NCI-H1930 (cell line): ENCODE measurements at places on chromosomes 16 and 17.

GRCh38 chr16:3727806-3728381 is 10.6 kb upstream of the TRAP1 start:
- no peak for DNase-seq

- no peak for DNase-seq
These were observed 6.6 kb downstream of the NOTUM start for GRCh38 chr17:81954131-81955057.

- no peak for DNase-seq
These were observed 33.2 kb upstream of the MPHOSPH6 start for GRCh38 chr16:82203198-82203597.

- no peak for DNase-seq
These were observed 18.7 kb downstream of the SREBF1 start for GRCh38 chr17:17818088-17818526.

GRCh38 chr17:78969865-78970264 is 9.9 kb downstream of the LGALS3BP start:
- DNase-seq, result no peak

GRCh38 chr17:31515267-31515666 is 123.8 kb downstream of the RAB11FIP4 start:
- no peak for DNase-seq

DNA sequence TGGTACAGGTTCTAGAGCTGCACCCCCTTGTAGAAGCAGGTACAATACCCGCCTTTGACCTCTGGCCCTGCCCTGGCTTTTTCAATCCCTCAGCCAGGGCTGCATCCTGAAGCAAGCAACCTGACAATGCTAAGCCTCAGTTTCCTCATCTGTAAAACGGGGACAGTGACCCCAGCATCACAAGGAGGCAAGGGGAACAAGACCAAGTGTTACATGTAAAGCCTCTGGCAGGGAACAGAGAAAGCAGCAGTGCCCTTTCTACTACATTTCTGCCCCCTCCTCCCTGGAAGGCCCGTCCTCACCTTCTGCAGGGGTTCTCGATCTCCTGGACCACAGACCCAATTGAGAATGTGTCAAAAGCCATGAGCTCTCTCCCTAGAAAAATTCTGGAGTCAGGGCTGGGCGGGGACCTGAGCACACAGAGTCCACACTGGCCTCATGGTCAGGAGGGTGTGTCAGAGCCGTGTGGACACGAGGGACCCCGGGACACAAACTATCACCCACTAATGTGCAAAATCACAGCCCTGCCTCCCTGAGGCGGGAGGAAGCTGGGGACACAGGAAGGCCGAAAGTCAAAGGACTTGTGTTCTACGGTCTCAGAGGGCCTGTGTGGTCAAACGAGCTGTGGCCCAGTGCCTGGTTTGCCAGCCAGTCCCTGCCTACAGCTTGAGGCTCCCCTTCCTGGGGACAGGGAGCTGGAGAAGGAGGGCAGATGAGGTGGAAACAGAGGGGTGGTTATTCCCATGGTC is 27.5 kb downstream of the LRRC75A start:
- DNase-seq, result no peak

DNA sequence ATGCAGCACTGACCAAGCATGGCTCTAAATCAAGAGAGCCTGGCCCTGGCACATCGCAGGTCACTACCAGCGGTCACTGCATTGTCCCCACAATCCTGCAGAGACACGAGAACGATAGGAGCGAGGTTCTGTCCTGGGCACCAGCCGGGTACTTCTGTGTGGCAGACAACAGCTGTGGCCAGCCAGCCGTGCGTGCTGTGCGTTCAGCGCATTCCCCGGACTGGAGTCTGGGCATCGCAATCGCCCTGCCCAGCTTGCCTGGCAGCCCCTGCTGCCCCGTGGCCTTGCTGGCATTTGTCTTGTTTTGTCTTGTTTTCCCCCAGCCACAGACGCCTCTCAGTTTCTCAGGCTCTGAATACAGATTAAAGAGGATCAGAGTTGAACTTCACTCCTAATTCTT is 33.9 kb downstream of the COTL1 start:
- DNase-seq, result no peak

DNA sequence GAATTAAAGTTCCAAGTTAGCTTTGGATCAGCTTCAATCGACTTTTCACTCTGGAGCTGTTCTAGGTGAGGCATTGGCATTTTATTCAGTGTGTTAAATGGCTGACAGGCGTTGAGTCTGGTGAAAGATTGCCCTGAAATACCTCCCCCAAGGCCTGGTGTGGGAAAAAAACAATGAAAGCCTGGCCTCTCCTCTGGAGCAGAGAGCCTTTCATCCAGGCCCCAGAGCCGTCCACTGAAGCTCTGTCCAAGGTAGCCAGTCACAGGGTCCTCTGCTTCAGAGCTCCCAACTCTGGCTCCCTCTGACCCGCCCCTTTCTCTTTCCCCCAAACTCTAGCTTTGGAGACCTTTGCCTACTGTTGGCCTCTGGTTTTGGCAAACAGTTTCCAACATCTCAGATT is 123.6 kb upstream of the CRHR1 start:
- no peak for DNase-seq

GRCh38 chr17:17682737-17683680 is 1.8 kb downstream of the RAI1 start:
- DNase-seq, result no peak

DNA sequence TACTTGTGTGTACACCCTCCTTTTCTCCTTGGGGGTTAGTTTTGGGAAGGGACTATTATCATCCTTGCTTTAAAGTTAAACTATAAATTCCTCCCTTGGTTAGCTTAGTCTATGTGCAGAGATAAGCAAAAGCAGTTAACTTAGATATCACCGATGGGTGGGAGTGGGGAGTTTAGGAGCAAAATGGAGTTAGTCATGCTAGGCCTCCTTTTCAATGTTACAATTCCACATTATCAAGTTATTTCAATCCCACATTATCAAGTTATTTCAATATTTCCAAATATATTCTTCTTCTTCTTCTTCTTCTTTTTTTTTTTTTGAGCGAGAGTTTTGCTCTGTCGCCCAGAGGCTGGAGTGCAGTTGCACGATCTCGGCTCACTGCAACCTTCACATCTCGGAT is 1.7 kb upstream of the BCAS3 start:
- no peak for DNase-seq

GRCh38 chr17:6796887-6797490 is 21.0 kb downstream of the FBXO39 start:
- no peak for DNase-seq

DNA sequence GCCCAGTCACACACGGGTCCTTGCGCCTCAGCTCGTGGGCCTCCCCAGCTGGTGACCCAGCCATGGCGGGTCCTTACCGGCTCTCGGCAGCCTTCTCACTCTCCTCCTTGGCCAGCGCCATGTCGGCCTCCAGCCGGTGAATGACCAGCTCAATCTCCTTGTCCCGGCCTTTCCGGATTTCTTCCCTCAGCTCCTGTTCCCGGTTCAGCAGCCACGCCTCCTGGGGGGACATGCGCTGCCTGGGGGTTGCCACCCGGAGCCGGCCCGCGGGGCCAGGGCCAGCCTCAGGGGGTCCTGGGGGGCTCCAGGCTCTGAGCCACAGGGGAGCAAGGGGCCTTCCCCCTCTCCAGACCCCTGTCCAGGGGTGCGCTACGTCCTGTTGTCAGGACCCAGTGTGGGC is 25.1 kb upstream of the AATK start:
- DNase-seq, result no peak

- no peak for DNase-seq
These were observed 4.6 kb upstream of the GHDC start for GRCh38 chr17:42198897-42199296.

DNA sequence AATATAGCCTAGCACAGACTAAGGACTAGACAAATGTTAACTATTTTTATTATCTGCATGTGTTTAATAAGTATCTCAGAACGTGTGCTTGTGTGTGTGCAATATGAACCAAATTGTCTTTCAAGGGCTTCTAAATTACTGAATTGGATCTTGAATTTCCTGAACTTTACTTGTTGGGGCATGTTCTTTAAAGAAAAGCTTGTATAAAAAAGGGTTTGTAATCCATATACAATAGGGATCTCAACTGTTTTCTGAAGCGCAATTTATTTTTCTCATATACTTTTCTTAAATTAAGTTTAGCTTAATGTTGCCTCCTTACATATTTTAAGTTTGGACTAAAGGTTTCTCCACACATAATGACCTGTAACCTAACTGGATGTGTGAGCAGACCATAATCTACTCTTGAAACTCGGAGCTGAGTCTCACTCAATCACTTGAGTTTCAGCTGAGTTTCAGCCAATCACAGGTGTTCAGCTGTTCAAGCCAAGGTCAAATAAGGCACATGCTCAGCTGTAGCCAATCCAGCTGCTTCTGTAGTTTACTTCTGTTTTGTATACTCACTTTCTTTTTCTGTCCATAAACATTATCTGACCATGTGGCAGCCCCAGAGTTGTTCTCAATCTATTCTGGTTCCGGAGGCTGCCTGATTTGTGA is 72.3 kb downstream of the CDK5R1 start:
- DNase-seq, result no peak

DNA sequence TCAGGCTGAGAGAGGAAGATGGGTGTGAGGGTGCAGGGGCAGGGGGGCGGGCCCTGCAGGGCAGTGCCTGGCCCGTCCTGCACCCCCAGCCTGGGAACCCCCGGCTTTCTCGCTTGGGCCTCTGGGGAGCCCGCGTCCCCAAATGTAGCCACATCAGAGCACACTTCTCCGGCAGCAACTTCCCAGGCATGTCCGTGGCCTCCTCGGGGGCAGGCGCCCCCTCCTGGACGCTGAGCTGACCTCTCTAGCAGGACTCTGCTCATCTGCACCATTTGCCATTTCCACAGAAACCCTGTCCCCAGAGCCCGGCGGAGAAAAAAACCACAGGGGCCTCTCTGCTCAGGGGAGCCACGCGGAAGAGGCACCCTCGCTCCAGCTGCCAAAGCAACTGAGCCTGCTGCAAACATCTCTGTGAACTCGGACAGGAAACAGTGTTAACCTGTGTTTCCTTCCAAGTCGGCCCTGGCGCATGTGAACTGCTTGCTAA is 63.4 kb downstream of the KLHDC4 start:
- DNase-seq, result peak; percentile 3

GRCh38 chr17:70006159-70006558 is 68.9 kb upstream of the KCNJ16 start:
- DNase-seq, result no peak

GRCh38 chr17:42271006-42271778 is 5.0 kb downstream of the STAT5B start:
- no peak for DNase-seq

DNA sequence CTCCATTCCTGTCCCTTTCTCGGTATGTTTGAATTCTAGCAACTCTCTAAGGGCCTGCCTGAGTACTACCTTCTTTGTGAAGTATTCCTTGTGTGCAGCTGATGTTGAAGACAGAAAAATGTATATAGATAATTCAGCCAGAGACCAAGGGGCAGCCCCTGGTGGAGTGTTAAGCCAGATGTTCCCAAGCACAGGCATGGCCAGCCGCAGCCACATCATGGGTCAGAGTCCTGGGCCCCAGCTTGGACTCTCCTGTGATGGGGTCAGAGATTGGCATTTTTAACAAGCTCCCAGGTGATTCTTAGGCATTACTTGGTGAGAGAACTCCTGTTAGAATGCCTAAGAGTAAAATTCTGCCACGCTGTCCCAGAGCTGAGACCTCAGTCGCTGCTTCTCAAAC is 100.8 kb downstream of the IRF8 start:
- DNase-seq, result no peak

DNA sequence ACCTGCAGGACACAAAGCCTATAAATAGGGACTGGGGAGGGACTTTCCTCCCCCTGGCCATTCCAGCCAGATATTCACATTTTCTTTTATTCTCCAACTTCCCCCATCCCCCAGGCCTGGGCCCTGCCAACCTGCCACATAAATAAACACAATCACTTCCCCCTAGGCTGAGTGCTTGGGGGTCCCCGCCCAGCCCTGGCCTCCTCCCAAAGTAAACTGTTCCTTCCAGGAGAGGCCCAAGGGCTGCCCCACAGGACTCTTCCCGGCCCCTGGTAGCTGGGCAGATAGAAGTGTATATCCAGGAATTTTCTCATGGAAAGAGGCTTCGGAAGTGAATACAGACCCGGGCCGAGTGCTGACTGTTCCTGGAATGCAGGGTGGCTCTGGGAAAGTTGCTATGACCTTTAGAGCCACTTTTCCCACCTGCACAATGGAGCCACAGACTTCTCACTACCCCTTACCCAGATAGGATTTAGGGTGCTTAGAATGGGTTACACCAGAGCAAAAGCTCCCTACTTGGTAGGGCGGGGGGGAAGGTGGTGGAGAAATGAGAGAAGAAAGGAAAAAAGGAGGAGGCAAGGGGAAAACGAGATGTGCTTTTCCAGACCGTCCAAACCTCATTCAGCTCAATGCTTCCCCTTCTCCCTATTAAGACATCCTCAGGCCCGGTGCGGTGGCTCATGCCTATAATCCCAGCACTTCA is 8.5 kb downstream of the CSF3 start:
- no peak for DNase-seq

DNA sequence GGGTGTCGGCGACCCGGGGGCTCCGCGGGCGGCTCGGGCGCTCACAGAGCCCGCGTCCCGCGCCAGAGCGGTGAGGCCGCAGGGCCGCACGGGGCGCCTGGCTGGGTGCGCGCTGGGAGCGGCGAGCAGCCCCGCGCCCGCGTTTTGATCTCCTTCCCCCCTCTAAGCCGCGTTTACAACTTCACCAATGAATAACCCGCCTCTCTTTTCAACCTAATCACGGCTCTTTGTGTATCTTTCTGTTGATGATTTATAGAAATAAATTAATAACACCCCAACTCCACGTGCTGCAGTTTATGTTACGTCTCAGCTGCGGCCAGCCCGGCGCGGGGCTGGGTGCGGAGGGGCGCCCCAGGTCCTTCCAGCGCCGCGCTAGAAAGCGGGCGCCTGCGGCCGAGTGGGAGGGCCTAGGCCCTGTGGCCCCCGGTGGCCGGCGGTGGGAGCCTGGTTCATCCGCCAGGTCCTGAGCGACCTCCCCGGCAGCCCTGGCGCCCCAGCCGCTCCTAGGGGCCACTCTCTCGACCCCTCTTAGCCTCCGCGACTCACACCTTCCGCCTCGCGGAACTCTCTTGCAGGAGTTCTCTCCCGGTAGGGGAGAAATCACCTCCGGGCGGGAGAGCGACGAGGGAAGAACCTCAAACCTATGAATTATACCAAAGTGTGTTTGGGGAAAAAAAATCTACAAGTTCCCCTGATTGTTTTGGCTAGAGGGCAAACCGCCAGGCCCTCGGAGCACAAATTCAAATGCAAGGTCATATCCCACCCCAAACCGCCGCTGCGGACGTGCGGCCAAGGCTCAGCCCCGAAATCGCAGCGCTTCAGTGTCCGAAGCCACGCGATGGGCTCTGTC is 1.9 kb downstream of the HNF1B start:
- DNase-seq, result no peak

DNA sequence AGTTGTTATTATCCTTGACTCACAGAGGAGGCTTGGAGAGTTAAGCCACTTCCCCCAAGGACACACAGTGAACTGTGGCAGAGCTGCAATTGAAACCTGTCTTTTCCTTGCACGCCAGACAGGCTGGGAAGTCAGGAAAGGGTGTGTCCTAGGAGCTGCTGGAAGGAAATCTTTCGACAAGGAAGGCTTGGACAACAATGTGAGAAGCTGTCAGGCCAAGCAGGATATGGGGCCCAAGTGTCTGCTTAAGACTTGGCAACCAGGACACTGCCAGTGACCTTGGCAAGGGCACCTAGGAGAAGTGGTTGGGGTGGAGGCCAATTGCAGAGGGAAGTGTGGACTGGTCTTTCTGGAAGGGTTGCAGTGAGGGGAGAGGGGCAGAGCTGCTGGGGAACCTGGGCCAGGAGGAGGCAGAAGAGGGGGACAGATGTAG is 2.1 kb upstream of the CAMKK1 start:
- no peak for DNase-seq
